Activated naive CD8-positive, alpha-beta T cell treated with anti-CD3 and anti-CD28 coated beads, Interleukin-2, amount 10 ng/mL, durations not matched to agents 7 days and 5 days (primary cell): ENCODE measurements at places on chromosomes 4 and X.

DNA sequence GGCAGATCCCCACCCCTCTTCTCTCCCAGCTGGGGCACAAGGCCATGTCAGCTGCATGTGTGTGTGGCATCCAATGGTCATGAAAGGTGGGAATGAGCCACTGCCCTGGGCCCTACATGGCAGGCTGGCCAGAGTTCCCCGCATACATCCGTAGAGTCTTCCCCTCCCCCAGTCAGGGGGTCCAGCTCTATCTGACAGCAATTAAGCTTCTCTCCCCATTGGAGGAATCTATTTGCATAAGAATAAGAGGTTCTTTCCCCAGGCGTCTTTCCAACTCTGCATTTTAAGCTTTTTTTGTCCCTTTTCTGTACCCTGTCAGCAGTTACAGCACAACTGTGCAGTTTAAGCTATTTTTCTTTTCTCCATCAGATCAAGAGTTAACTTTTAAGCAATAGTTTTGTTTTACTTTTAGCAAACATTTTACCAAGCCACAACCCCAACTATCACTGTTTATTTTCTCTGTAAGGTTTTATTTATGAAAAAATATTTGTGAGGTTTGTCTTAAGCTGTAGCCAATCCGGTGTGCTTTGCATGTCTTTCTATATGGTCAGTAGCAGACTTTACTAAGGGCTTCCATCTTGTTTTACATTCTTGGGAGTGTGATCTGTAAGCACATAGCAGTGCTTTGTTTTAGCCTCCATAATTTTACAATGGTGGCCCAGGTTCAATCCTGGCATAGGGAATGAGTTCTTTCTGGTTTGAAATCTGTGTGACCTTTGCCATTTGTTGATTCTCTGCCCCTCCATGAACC lies 28.7 kb downstream of the NLRP2B start:
- DNase-seq: no peak

DNA sequence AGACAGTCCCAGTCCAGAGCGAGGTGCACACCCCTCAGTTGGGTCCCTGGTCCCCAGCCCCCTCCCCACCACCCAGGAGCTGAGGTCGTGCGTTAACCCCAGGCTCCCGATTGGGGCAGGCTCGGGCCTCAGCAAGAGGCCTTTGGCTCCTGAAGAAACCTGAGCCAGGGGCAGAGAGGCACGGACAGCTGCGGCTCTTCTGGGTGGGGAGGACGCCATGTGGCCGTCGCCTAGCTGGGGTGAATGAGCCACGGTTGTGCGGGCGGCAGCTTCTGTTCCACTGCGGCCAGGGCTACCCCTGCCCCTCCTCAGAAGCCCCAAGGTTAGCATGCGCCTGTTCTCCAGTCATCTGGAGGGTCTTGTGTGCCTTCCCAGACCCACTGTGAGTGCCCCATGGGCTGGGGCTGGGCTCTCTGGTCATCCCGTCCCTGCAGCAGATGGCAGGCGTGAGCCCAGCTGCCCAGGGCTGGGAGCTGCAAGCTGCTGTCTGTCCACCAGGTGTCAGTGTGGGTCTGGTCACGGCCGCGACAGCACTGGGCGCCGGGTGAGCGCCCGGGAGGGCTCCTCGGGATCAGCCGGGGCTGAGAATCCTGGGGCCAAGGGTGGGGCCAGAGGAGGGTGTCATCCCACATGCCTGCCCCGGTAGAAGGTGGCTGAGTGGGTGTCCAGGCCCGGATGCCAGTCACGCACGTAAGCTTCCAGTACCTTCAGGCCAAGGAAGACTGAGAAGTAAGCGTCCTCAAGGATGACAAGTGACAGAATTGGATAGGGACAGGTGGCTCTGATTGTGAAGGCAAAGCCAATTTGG lies 21.9 kb downstream of the ATP2B3 start:
- peak; percentile 66 for DNase-seq

DNA sequence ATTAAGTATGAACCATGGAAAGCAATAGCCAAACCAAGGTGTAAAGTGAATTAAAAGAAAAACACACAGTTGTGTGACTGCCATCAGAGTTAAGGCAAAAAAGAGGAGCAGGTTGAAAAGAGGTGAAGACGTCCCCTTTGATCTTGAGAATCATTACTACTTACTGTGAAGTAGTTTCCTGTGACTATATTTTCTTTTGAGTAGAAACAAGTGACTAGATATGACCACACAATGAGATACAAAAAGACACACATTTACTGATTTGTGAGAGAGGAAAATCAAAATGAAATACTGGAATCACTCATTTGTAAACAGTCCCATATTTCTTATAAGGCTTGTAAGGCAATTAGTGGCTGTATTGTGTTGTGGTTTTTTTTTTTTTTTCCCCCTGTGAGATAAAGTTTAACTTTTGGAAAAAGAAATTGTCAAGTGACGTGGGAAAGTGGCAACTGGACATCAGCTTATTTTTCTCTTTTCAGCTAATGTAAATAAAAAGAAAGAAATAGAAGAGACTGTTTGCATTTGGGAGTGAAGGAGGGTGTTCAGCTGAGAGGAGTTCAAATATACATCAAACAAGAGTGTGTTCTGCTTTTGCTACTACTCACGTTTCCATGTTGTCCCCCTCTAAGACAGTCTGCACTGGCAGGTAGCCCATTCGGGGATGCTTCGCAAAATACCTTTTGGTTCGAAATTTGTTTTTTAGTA lies 106.4 kb upstream of the FTHL17 start:
- DNase-seq: no peak

GRCh38 chrX:154373340-154374306 lies 811 bp downstream of the FLNA start:
- no peak for DNase-seq

GRCh38 chrX:24298191-24298590 lies 15.7 kb downstream of the SUPT20HL2 start:
- DNase-seq: no peak

DNA sequence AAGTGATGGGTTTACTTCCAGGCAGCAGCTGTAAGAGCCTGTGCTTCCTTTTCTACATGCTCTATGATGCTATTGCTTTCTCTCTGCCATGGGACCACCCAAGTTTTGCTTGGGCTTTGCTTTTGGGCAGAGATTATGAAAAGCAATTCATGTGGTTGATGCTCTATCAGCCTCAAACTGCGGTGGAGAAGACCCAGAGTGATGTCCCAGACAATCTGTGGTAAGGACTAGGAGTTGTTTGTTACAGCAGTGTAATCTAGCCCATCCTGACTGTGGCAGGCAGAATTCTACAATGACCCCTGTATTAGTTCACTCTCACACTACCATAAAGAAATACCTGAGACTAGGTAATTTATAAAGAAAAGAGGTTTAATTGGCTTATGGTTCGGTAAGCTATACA lies 9.2 kb upstream of the CYTL1 start:
- no peak for DNase-seq

GRCh38 chr4:95510145-95510544 lies 38.6 kb downstream of the UNC5C start:
- DNase-seq: no peak

- DNase-seq: no peak
These were observed 48.3 kb downstream of the AMELX start for GRCh38 chrX:11341274-11342201.

GRCh38 chrX:45428831-45429230 lies 228.2 kb upstream of the DIPK2B start:
- DNase-seq: no peak

DNA sequence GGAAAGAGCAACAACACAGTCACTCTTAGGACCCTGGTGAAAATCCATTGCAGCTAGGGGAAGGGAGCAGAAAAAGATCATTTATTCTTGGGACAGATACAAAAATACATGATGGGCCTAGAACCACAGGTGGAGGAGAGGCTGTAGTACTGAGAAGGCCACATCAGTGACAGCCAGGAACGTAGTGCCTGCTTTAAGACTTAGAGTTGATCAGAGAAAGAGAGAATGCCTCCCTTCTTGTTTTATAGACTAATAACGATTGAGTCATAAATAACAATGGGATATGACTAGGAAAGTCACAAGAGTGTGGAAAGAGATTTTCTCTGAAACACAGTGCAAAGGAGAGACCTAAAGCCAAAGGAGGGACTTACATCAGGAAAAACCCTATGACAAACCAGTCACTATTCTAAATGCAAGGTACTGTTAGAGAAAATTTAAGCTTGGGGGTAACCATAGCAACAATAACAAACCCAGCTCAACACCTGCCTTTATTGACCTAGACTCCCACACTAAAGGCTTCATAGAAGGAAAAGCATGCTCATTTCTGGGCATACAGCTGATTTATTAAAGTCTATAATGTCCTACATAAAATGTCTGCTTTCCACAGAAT lies 1015.0 kb upstream of the GRID2 start:
- DNase-seq: no peak

DNA sequence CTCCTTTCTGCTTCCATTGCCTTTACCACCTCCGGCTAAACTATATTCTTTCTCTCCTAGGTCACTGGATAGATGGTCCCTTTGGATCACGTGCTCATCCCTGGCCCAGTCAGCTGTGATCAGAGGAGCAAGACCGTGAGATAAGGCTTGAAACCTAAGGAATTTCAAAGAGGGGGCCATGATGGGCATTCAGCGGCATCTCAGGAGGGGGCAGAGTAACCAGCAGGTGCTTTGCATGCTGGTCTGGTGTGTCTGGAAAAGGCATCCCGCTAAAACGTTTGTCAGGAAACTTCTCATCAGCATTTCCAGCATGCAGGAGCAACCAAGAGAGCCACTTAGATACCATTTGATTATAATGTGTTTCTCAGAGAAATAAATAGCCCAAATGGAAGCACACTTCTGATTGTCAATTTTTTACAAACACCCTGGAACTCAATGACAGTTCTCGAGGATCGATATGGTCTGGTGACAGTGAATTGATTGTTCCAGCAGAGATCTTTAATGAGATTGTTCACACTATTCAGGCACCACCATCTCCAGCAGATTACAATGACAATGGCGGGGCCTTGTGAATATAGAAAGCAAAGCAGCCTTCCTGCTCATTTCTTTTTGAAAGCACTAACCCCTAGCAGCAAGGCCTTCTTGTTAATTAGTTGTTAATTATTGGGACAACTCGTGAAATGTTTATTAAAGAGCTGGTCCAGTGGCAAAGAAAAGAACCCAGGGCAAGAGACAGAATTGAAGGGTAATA lies 327.1 kb downstream of the PTTG2 start:
- DNase-seq: no peak

DNA sequence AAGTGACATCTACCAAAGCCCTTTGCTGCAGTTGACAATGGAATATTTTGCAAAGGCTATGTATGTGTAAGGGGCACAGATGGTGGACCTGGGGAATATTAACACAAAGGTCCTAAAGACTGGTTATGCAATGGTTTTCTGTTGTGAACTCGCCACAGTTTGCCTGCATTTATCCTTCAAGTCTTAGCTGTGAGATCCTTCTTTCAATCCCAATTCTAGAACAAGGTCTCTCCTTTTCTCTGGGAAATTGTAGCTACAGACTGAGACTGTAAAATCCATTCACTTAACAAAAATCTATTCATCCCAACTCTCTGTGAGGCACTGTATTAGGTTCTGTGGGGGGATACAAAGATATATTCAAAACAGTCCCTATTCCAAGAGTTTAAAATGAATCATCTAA lies 250.4 kb downstream of the GPM6A start:
- no peak for DNase-seq

DNA sequence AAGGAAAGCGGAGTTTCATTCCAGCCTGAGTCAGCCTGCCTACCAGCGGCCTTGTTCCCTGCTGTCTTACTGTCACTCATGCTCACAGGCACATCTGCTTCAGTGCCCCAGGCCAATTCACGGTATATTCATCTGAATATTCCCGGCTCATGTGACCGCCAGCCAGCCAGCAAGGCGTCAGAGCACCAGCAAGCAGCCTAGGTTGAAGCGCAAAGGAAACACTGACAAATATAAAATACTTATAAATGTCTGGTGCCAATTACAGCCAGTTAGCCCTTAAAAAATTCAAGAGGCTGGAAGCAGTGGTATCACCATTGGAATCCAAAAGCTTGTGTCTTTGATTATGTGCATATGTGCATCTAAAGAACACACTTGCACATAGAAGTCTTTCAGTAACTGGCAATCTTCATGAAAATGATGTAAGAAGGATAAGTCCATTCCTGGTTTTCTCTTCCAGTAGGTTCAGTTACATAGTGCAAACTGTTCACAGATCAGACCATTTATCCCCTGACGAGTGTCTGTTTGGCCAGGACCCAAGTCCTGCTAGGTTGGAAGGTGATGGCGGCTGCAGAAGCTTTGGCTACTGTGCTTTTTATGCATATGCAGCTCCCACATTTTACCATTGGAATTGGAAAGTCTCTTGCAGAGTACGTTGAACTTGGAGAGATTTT lies 61.3 kb downstream of the LUZP4 start:
- DNase-seq: no peak

- DNase-seq: no peak
These were observed 30.0 kb downstream of the PAPSS1 start for GRCh38 chr4:107689912-107690587.

- DNase-seq: no peak
These were observed 7.0 kb downstream of the CYBB start for GRCh38 chrX:37786624-37787422.

GRCh38 chr4:101295691-101296090 lies 51.6 kb downstream of the PPP3CA start:
- no peak for DNase-seq
